ENCODE measurements at places on chromosomes 12 and 14.

DNA sequence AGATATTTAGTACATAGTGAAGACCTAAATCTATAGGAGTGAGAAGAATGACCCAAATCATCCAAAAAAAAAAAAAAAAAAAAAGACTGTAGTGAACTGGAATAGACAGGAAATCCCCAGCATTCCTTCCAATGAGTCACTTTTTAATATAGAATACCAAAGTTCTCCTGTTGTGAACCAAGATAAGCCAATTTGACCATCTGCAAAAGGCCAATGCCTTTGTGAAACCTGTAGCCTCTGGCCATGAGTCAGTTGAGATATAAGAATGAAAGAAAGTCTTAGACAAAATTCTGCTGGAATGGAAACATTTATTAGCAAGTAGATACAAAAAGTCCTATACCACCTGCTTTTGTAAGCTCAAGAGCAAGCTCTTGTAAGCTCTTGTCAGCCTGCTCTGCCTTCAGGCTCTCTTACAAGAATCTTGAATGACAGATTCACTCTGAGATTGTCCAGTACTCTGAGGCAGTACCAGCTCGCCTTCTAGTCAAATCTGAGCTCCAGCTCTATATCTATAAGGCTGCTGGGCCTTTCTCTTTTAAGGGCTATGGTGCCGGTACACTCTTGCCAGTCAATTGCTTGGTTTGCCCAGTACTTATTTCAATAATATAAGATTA lies 243.0 kb upstream of the TMTC1 start:
- peak; percentile 60 for DNase-seq

- DNase-seq: no peak
These were observed 312.3 kb downstream of the ATP23 start for GRCh38 chr12:58253663-58254062.

GRCh38 chr12:89339526-89339925 lies 12.8 kb downstream of the DUSP6 start:
- no peak for DNase-seq

- no peak for DNase-seq
These were observed 195.5 kb downstream of the PHETA1 start for GRCh38 chr12:111173391-111173790.

DNA sequence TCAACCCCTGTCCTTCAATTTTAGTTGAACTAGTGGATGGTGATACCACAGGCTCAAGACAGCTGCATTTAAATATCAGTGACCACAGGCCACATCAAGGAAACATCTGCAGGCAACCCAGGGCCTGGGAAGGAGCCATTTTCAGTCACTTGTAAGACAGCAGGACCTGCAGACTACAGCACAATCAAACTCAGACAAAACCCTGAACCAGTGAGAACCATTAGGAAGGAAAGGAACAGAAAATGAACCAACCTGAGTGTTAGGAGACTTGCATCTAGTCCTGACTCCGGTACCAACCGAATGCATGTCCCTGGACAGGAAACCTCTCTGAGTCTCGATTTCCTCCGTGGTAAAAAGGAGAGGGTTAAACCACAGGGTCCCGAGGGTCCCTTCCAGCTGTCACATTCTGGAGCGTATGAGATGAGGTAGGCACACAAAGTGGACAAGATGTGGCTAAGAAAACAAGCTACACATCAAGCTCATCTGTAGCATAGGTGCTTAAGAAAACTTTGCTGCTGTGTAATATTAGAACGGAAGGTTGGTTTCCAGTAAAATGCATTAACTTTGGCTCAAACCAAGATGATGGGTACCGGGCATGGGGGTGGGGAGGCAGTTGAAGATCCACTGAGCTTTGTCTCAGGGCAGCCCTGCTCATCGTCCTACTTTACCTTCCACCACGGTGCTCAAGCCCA lies 1.6 kb upstream of the CDKN1B start:
- DNase-seq: no peak

GRCh38 chr12:119836781-119837180 lies 40.3 kb downstream of the CIT start:
- DNase-seq: no peak

GRCh38 chr12:18908191-18908590 lies 170.3 kb downstream of the CAPZA3 start:
- DNase-seq: no peak
